Stimulated activated effector memory CD8-positive, alpha-beta T cell treated with anti-CD3 and anti-CD28 coated beads, Interleukin-12 subunit alpha, Interleukin-12 subunit beta, amount 100 ng/mL, for 72 hours (primary cell): ENCODE measurements at places on chromosomes 3 and 15.
A peak's percentile ranks its signal among the peaks of the same experiment; 100 is the strongest.

- no peak for DNase-seq
Observed at GRCh38 chr15:33311312-33311971, 675 bp downstream of the RYR3 start.

DNA sequence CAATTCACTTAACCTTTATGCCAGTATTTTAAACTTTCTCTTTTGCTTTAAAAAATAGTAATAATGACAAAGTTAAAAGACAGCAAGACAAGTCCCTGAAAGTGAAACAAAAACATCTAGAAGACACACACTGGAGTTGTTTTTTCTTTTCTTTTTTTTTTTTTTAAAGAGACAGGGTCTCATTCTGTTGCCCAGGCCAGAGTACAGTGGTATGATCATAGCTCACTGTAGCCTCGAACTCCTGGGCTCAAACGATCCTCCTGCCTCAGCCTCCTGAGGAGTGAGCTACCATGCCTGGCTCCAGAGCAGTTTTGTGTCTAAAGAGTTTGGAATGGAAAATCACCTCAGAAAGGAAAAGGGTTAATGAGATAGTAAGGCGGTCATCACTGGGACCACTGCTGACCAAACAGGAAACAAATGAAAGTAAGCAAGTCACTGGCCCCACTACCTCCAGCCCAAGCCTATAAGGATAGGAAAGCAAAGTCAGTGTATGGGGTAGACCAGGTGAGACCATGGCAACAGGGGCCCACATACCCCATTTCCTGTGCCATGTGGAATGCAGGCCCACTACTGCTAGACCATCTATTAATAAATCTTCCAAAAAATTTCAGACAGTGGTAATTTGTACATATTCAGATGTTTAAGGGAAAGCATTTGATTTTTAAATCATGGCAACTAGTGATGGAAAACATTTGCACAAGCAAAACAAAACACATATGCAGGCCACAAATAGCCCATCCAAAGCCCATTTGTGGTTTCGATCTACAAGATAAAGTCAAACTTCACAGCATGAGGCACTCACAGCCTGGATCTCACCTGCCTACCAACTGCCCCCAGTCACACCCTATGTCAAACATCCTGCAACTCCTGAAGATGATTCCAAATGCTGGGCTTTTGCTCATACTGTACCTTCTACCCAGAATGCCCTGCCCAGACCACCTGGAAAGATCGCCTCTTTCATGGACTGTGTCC lies 62.6 kb downstream of the OSBPL10 start:
- no peak for DNase-seq

- no peak for DNase-seq
Observed at GRCh38 chr3:173938616-173939015, 541.1 kb downstream of the NLGN1 start.

DNA sequence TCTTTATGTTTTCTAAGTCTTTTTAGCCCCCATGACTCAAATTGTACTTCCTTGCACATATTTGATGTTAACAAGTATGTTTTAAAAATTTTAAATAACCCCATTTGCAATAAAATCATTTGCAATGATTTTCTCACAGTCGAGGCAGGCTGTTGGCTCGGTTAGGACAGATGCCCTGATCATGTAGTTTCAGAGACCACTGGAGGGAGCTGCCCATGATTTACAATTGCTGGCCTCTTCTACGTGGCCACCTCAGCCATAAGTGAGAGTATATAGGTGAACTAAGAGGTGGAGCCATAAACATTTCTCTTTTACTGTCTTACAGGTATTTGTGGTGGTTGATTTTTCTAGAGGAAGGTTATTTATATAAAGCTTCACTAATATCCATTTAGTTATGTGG lies 1.7 kb downstream of the DTWD1 start:
- DNase-seq = no peak

- no peak for DNase-seq
Observed at GRCh38 chr15:39184701-39185390, 396.0 kb upstream of the THBS1 start.

DNA sequence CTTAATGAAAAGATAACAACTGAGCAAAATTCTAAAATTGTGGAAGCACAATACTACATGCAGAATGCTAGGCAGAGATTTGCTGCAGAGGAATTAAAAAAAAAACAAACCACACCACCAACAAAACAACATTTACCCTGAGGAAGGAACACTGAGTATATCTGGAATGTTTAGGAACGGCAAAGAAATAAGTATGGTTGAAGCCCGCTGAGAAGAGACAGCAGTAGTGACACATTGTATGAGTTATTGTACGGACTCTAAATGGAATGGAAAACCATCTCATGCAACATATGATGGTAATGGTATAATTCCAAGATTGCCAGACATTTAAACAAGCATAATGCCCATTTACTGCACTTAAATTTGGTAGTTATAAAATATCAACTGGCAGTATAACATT lies 568.2 kb upstream of the CCDC54 start:
- no peak for DNase-seq

DNA sequence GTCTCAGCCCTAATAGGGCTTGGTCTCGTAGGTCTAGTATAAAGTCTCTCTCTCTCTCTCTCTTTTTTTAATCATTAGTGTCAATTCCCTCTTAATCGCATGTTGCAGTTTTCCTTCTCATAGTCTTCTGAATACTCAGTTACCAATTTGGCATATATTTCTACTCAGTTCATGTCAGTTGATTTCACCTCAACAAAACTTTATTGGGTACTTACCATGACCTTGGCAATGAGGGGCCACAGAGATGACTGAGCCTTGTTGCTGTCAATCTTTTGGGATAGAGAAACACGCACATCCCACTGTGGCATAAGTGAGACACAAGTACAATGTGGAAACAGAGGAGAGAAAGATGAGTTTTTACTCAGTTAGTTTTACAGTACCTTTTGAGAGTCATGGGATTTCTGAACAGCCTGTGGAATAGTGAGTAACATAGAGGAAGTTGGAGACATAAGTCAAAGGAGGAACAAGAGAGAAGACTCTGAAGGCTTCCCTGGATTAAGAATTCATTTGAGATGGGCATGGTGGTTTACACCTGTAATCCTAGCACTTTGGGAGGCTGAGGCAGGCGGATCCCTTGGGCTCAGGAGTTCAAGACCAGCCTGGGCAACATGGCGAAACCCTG lies 150.2 kb upstream of the CBLB start:
- DNase-seq = no peak

- DNase-seq = no peak
Observed at GRCh38 chr15:63178034-63178433, 11.4 kb upstream of the RAB8B start.

- no peak for DNase-seq
Observed at GRCh38 chr15:71551566-71551965, 258.8 kb upstream of the NR2E3 start.

DNA sequence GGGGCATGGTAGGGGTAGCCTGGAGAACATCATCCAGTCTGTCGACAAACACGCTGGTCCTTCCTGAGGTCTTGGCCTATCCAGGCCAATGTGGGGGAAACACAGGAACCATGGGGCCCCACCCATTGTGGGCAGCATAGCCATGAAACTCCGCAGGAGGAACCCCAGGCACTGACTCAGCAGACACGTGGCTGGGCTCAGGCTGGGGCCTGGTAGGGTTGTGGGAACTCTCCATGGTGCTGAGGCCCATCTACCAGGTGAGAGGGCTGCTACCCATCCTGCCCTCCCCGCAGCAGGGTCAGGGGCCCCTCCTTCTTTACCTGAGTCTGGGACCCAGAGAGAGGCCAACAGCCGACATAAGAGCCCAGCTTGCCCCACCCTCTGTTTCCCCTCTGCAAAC lies 22.6 kb upstream of the CACNA2D2 start:
- DNase-seq = peak; percentile 59

DNA sequence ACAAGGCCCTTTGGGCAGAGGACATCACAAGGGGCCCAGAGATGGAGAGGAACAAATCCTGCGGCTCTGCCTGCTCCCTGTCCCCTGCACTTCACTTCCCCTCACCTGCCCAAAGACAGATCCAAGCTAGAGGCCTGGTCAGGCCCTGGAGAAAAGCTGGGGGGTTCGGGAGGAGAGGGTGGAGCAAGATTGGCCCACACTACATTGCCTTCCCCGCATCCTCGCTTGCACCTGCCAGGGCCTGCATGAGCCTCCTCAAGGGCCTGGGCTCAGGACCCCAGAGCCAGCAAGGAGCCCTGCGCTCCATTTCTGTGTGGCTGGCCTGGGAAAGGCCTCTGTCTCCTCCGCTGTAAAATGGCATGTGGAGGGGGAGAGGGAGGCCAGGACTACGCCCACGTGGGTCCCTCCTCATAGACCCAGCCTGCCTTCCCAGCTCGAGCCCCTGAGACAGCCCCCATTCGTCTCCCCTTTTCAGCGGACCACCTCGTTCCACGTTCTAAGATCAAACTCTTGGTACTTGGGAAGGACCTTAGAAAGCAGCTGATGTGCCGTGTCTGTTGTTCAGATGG lies 106.0 kb downstream of the HMG20A start:
- no peak for DNase-seq

GRCh38 chr3:87025661-87026645 lies 35.0 kb upstream of the VGLL3 start:
- DNase-seq = no peak

DNA sequence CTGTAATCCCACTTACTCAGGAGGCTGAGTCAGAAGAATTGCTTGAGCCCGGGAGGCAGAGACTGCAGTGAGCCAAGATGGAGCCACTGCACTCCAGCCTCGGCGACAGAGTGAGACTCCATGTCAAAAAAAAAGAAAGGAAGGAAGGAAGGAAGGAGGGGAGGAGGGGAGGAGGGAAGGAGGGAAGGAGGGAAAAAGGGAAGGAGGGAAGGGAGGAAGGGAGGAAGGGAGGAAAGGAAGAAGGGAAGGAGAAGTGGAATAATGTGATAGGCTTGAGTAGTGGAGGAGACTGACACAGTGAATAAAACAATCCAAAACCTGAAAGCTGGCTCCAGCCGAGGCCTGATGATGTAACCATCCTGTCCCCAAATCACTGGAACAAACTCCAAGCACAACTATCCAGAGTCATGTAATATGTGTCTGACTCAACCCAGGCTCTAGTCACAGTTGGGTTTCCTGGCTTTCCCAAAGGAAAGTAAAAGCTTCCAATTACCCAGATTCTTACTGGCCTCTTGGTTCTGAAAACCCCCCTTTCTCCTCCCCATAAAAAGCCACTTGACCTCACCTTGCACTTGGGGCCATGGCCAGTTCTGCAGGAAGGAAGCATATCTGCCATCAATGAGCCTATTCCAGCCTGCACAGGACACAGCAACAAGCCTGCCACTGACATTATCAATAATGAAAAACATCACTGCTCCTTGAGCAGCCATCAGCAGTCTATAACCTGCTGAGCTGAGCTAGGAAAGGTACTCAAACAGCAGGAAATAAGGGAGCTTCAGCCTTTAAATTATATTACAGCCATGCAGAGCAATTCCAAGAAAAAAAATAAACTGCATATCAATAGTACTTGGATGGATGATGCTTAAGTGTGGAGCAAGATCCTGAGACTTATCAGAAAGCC lies 48.3 kb downstream of the MB21D2 start:
- no peak for DNase-seq

DNA sequence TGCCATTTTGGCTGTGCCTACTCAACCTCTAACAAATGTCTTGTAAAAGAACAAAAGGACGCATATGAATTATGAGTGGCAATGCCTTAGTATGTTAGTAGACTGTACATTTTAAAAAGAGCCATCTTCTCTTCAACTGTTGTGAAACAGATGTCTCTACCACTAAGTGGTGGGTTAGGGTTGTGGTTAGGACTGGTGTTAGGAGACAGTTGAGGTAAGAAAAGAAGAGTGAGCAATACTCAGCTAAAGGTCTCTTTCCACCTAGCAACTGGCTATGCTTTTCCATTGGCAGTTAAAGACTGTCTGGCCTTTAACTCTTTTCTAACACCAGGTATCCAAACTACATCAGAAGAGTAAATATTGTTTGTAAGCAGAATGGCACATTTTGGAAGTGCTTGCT lies 221.7 kb upstream of the TBC1D5 start:
- DNase-seq = no peak

DNA sequence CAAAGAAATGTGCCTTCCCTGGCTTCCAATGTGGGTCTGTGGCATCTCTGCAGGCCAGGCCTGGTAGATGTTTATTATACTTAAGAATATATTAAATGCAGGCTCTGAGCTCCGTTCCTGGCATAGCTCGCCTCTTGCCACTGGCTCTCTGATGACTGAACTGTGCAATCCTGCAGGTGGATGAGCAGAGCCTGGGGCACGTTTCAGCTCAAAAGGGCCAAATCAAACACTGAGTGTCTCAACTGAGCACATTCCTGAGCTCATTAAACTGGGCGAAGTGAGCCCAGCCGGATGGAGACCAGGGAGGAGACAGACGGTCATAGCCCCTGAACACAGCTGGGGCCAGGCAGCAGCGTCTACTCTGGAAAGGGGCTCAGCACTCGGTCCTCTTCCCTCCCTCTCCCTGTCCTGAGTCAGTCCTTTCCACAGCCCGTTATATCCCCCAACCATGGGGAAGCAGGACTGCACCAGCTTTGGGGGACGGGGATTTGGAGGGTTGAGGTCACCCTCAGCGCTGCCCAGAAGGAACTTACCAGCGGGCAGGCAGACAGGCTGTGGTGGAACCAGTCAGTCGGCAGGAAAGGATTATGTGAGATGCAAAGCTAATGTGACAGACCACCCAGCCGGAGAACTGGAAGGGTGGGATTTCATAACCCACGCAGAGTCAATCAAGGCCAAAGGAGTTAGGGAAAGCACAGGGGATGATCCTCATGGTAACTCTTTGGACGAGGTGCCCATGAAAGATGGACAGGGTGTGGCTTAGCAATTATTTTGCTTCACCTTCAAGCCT lies 77.4 kb upstream of the ANKRD34C start:
- no peak for DNase-seq

DNA sequence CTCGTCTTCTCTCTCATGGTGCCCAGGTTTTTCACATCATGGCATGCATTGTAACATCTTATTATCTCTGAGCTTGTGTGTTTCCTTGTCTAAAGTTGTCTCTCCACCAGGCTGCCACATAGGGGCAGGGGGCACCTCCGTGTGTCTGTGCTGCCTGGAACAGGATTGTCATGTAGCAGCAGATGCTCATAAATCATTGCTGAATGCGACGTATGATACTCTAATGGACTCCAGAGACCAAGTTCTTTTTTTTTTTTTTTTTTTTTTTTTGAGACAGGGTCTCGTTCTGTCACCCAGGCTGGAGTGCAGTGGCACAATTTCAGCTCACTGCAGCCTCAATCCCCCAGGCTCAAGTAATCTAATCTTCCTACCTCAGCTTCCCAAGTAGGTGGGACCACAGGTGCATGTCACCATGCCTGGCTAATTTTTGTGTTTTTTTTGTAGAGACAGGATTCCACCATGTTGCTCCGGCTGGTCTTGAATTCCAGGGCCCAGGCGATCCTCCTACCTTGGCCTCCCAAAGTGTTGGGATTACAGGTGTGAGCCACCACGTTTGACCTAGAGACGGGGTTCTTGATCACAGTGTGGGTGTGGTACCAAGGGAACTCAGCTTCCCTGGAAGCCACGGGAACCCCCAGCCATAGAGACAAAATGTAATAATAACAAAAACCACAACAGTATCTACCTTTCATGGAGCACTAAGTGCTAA lies 4.7 kb upstream of the DNASE1L3 start:
- DNase-seq = no peak
